ENCODE measurements at places on chromosomes 11 and 22. TPM values are rescaled to one million over a fixed set of nuclear protein-coding genes. Genes with fewer than 3 reads are reported as not detected.

Gene STK33
- total RNA-seq, result 0.72 TPM

Gene MGAT3
- under 0.01 TPM for total RNA-seq

DNA sequence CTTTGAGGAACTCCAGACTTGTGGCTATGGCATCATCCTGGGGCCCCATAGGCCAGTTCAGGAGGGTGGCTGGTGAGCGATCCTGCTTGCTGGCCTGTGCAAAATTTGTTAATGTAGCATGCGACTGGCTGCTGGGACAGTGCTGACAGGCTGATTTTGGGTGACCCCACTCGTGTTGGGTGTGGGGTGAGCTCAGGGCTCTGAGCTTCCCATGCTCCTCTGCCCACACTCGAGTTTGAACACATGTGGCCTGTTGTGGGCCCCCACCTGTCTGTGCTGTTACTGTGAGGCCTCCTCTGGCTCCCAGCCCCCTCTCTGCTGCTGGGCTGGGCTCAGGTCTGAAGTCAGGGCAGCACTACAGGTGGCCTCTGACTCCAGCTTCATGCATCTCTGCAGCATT lies 64.4 kb upstream of the MYEOV start:
- H3K27me3 ChIP-seq, result peaks cover 51% of the 10 kb centered on the region
- H3K36me3 ChIP-seq, result no peaks in the 10 kb centered on the region
- H3K4me1 ChIP-seq, result no peaks in the 10 kb centered on the region

GRCh38 chr11:3044004-3044403 lies 13.2 kb downstream of the CARS1 start:
- H3K27me3 ChIP-seq, result no peaks in the 10 kb centered on the region
- H3K27ac ChIP-seq, result peak overlapping the region; percentile 47
- H3K36me3 ChIP-seq, result peaks cover 60% of the 10 kb centered on the region
- peaks cover 19% of the 10 kb centered on the region for H3K4me1 ChIP-seq

GRCh38 chr11:107785401-107785800 lies 73.2 kb downstream of the SLC35F2 start:
- H3K4me3 ChIP-seq, result no peak overlapping the region
- peak; percentile 11 for DNase-seq

Gene FOLR1
- total RNA-seq, result under 0.01 TPM

Gene RFPL2
- total RNA-seq, result not detected

DNA sequence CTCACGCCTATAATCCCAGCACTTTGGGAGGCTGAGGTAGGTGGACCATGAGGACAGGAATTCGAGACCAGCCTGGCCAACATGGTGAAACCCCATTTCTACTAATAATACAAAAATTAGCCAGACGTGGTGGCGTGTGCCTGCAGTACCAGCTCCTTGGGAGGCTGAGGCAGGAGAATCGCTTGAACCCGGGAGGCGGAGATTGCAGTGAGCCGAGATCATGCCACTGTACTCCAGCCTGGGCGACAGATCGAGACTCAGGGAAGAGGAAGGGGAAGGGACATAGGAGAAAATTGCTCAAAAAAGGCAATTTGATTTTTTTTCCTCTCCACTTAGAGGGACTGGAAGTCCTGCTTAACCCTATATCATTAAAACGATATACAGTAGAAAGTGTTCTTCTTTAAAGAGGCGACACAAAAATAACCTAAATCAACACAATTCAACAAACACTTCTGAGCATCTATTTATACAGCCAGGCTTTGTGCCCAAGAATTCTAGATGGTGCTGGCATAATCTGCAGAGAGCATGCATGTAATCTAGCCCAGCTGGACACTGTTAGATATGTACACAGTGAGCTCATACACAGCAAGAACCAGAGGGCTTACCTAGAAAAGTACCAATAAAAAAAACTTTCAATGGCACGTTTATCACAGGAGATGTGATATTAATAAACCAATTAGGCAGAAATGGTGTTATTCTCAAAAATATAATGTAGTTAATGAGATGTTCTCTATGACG lies 20.9 kb upstream of the DENND5A start:
- no peaks in the 10 kb centered on the region for H3K27me3 ChIP-seq
- no peak overlapping the region for H3K4me3 ChIP-seq
- H3K36me3 ChIP-seq, result peaks cover 15% of the 10 kb centered on the region
- DNase-seq, result no peak
- H3K4me1 ChIP-seq, result no peaks in the 10 kb centered on the region
- no peak overlapping the region for H3K27ac ChIP-seq

GRCh38 chr22:44288913-44289312 lies 23.8 kb downstream of the SHISAL1 start:
- peaks cover 6% of the 10 kb centered on the region for H3K4me1 ChIP-seq
- no peak overlapping the region for H3K4me3 ChIP-seq
- H3K27ac ChIP-seq, result no peak overlapping the region
- H3K36me3 ChIP-seq, result no peaks in the 10 kb centered on the region

Gene LUZP2
- total RNA-seq, result not detected

DNA sequence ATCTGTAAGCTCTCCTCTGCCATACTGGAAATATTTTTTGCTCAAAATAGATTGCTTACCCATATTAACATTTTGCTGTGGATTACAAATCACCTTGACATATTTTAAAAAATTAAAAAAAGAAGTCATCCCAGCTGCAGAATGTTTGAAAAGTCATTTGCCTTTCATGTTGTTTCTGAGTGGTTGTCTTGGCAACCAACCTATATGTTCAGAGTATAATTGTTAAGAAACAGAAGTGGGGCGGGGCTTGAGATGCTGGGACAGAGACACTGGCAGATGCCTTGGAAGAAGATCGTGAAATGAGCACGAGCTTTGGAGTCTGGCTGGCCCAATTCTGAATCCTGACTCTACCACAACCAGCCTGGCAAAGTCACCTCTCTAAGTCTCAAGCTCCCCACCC lies 348.2 kb downstream of the LARGE1 start:
- no peak overlapping the region for H3K4me3 ChIP-seq
- no peaks in the 10 kb centered on the region for H3K4me1 ChIP-seq
- H3K27me3 ChIP-seq, result no peaks in the 10 kb centered on the region
- no peaks in the 10 kb centered on the region for H3K36me3 ChIP-seq
- H3K27ac ChIP-seq, result no peak overlapping the region

DNA sequence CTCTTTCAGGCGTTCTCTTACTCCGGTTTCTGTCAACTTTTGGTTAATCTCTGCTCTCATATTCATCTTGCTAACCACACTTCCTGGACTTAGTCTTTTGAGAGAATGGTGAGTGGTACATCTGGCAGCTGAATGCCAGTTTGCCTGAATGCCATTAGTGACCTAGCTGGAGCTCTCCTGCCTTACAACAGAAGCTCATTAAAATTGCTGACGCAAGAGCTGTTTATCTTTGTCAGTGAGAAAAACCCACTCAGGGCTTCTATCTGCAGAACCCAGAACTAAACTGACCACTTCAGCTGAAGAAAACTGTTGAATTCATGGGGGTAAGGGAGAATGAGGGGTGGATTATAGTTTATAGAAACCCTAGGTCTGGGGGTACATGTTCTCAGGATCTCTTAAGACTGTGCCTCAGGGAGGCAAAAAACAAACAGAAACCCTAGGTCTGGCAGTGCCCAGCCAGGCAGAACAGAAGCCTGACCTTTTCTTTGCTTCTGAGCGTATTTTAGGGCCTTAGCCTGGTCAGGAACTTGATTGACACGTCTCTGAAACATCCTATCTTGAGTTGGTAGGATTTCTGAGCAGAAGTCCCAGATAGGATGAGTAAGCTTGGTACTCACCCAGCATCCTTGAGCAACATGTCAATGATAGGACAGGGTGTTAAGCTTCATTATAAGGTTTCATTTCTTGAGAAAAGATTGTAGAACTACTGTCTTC lies 52.8 kb upstream of the YWHAH start:
- H3K27me3 ChIP-seq, result no peaks in the 10 kb centered on the region
- H3K36me3 ChIP-seq, result peaks cover 10% of the 10 kb centered on the region
- no peak overlapping the region for H3K4me3 ChIP-seq
- peaks cover 5% of the 10 kb centered on the region for H3K4me1 ChIP-seq
- H3K27ac ChIP-seq, result peak overlapping the region; percentile 23

GRCh38 chr11:17010851-17011420 lies 3.3 kb downstream of the PLEKHA7 start:
- peaks cover 4% of the 10 kb centered on the region for H3K4me1 ChIP-seq
- H3K27ac ChIP-seq, result no peak overlapping the region
- no peak for DNase-seq
- no peaks in the 10 kb centered on the region for H3K36me3 ChIP-seq
- no peak overlapping the region for H3K4me3 ChIP-seq

GRCh38 chr22:46661221-46661851 lies 41.1 kb downstream of the GRAMD4 start:
- H3K4me1 ChIP-seq, result no peaks in the 10 kb centered on the region
- H3K36me3 ChIP-seq, result no peaks in the 10 kb centered on the region
- H3K4me3 ChIP-seq, result no peak overlapping the region
- no peaks in the 10 kb centered on the region for H3K27me3 ChIP-seq

Gene CRYBB2
- not detected for total RNA-seq

Gene DEUP1
- total RNA-seq, result under 0.01 TPM

Gene GVQW3
- 2.9 TPM for total RNA-seq

DNA sequence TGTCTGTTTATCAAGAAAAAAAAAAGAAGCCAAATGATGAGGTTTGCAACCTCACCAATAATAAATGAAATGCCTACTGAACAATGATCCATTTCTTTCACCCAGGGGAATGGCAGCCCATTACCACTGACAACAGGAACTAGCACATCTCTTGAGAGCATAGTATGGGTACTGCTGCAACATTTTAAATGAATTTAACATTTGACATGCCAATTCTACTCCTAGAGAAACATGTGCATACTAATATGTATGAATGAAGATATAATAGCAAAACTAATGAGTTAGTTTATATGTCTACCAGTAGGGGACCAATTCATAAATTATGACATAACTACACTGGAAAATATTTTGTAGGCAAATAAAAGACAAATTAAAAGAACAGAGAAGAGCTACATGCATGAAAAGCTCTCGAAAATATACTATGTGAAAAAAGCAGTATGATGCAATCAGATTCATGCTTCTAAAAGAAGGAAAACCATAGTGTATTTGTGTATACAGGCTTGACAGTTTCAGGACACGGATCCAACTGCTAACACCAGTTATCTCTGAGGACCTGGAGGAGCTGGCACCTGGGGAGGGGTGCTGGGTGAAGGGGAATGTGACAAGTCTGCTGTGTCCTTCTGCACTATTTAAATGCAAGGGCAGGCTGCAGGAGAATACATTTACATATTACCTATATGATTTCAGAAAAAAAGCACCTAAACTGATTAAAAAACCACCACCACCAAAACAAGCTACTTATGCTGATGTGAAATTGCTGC lies 6.9 kb downstream of the SMCO4 start:
- H3K27me3 ChIP-seq, result no peaks in the 10 kb centered on the region
- H3K27ac ChIP-seq, result no peak overlapping the region
- no peak for DNase-seq
- peaks cover 15% of the 10 kb centered on the region for H3K4me1 ChIP-seq

GRCh38 chr22:42978453-42979103 lies 36.4 kb downstream of the PACSIN2 start:
- H3K36me3 ChIP-seq, result no peaks in the 10 kb centered on the region
- peak; percentile 94 for DNase-seq
- peak overlapping the region; percentile 83 for H3K27ac ChIP-seq
- H3K27me3 ChIP-seq, result no peaks in the 10 kb centered on the region

- no peak for DNase-seq
- H3K27ac ChIP-seq, result no peak overlapping the region
- no peaks in the 10 kb centered on the region for H3K36me3 ChIP-seq
- peaks cover 5% of the 10 kb centered on the region for H3K27me3 ChIP-seq
- no peak overlapping the region for H3K4me3 ChIP-seq
- H3K4me1 ChIP-seq, result no peaks in the 10 kb centered on the region
Observed at GRCh38 chr11:15769203-15769602, 587.1 kb downstream of the SOX6 start.

- H3K4me1 ChIP-seq, result no peaks in the 10 kb centered on the region
- peaks cover 3% of the 10 kb centered on the region for H3K27me3 ChIP-seq
- H3K4me3 ChIP-seq, result no peak overlapping the region
- DNase-seq, result no peak
Observed at GRCh38 chr11:19409307-19409706, 168.6 kb upstream of the E2F8 start.

Gene THY1
- total RNA-seq, result 308 TPM

Gene ABCG4
- total RNA-seq, result under 0.01 TPM

GRCh38 chr11:1100417-1101245 lies 26.0 kb downstream of the MUC2 start:
- no peaks in the 10 kb centered on the region for H3K4me1 ChIP-seq
- no peak overlapping the region for H3K4me3 ChIP-seq
- DNase-seq, result no peak

GRCh38 chr11:40514124-40514523 lies 945.3 kb downstream of the LRRC4C start:
- no peaks in the 10 kb centered on the region for H3K27me3 ChIP-seq
- H3K4me3 ChIP-seq, result no peak overlapping the region
- H3K36me3 ChIP-seq, result no peaks in the 10 kb centered on the region
- no peak for DNase-seq
- H3K27ac ChIP-seq, result no peak overlapping the region

DNA sequence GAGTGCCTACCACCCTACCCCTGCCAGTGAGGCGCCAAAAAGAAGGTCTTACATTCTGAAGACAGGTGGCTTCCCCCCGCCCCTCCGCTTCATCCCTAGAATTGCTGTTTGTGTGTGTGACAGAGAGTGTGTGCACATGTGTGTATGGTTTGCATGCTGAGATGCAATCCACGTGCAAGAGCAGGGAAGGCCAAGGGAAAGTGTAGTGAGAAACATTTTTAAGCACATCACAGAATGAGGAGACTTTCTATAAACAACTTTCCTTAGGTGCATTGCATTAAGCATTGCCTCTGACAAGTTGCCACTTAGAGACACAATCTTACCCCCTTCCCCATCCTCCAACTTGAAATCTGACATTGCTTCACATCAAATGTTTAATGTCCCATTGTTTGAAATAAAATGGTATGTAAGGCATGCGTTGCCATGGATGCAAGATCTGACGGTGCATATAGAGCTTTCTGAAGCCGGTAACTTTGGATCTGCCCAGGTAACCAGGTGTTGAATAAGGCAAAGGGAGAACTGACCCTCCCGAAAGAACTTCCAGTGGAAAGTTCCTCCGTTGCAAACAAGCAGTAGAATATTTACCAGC lies 21.4 kb downstream of the FJX1 start:
- H3K36me3 ChIP-seq, result no peaks in the 10 kb centered on the region
- DNase-seq, result no peak
- H3K4me3 ChIP-seq, result no peak overlapping the region
- H3K27ac ChIP-seq, result no peak overlapping the region
- H3K4me1 ChIP-seq, result peaks cover 8% of the 10 kb centered on the region

GRCh38 chr11:129945373-129945772 lies 50.0 kb upstream of the NFRKB start:
- peaks cover 11% of the 10 kb centered on the region for H3K36me3 ChIP-seq
- DNase-seq, result no peak
- no peaks in the 10 kb centered on the region for H3K4me1 ChIP-seq
- no peak overlapping the region for H3K4me3 ChIP-seq
- H3K27ac ChIP-seq, result no peak overlapping the region

GRCh38 chr11:3202305-3202704 lies 16.3 kb downstream of the MRGPRG start:
- no peak overlapping the region for H3K4me3 ChIP-seq
- H3K27ac ChIP-seq, result no peak overlapping the region
- H3K36me3 ChIP-seq, result no peaks in the 10 kb centered on the region
- no peaks in the 10 kb centered on the region for H3K4me1 ChIP-seq
- DNase-seq, result peak; percentile 49
- peaks cover 42% of the 10 kb centered on the region for H3K27me3 ChIP-seq

- peak overlapping the region; percentile 85 for H3K4me3 ChIP-seq
- no peaks in the 10 kb centered on the region for H3K27me3 ChIP-seq
- peak overlapping the region; percentile 61 for H3K27ac ChIP-seq
- peaks cover 30% of the 10 kb centered on the region for H3K4me1 ChIP-seq
- DNase-seq, result peak; percentile 86
Observed at GRCh38 chr22:31944700-31945442, 536 bp downstream of the YWHAH start.

- no peaks in the 10 kb centered on the region for H3K27me3 ChIP-seq
- H3K4me1 ChIP-seq, result no peaks in the 10 kb centered on the region
- no peak overlapping the region for H3K4me3 ChIP-seq
- no peaks in the 10 kb centered on the region for H3K36me3 ChIP-seq
Observed at GRCh38 chr11:32289701-32290100, 145.6 kb downstream of the WT1 start.
